MCF 10A (cell line): ENCODE measurements at places on chromosomes 5 and 9. TPM values are rescaled to one million over a fixed set of nuclear protein-coding genes. Genes with fewer than 3 reads are reported as not detected.

The GFI1B gene
- not detected in 2 replicates for total RNA-seq

DNA sequence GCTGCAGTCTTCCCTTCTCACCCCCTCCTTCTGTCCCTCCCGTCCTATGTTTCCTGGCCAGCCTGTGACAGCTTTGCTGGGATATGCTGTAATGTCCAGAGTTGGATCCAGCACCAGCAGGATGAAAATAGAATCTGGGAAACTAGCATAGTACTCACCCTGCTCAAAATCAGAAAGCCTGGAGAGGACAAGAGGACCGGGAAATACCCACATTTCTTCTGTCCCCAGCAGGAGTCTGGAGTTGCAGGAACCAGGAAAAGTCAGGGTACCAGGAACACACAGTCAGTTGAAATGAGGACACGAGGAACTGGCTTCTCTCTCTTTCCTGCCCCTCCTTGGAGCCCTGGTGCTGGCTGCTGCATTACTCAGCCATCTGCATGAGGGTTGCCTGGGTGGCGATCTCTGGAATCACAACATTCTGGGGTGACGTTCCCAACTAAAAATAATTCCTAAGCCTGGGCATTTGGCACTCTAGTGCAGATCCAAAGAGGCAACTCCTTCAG is 59.6 kb upstream of the NFIL3 start:
- H3K27ac ChIP-seq = no peak overlapping the region
- no peaks in the 10 kb centered on the region for H3K36me3 ChIP-seq
- no peaks in the 10 kb centered on the region for H3K4me1 ChIP-seq
- DNase-seq = no peak
- no peaks in the 10 kb centered on the region for H3K27me3 ChIP-seq
- H3K4me3 ChIP-seq = no peak overlapping the region

GRCh38 chr5:16791036-16791705 is 144.9 kb downstream of the MYO10 start:
- no peak overlapping the region for H3K4me3 ChIP-seq
- peak; percentile 63 for DNase-seq

DNA sequence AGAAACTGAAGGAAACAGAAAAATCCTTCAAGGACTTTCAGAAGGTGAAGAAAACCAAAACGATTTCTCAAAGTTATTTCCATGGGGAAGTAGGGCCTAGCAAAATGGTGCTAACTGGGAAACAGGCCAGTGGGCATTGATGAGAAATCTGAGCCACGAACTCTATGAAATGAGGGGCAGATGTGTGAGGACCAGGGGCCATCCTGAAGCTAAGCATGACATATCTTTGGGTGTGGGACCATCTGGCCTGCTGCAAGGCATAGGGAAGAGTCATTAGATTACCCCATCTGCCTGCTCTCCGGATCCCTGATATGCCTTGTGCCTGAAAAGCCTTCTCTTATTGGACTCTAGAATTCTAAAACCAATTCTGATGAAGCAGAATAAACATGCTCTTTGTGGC is 143.8 kb downstream of the PALM2AKAP2 start:
- H3K4me1 ChIP-seq = peaks cover 2% of the 10 kb centered on the region
- H3K4me3 ChIP-seq = no peak overlapping the region
- H3K27ac ChIP-seq = no peak overlapping the region
- H3K36me3 ChIP-seq = peaks cover 3% of the 10 kb centered on the region

The PSD2 gene
- total RNA-seq = not detected in 2 replicates

The TMEM203 gene
- 31.4 and 35.6 TPM in 2 replicates for total RNA-seq

DNA sequence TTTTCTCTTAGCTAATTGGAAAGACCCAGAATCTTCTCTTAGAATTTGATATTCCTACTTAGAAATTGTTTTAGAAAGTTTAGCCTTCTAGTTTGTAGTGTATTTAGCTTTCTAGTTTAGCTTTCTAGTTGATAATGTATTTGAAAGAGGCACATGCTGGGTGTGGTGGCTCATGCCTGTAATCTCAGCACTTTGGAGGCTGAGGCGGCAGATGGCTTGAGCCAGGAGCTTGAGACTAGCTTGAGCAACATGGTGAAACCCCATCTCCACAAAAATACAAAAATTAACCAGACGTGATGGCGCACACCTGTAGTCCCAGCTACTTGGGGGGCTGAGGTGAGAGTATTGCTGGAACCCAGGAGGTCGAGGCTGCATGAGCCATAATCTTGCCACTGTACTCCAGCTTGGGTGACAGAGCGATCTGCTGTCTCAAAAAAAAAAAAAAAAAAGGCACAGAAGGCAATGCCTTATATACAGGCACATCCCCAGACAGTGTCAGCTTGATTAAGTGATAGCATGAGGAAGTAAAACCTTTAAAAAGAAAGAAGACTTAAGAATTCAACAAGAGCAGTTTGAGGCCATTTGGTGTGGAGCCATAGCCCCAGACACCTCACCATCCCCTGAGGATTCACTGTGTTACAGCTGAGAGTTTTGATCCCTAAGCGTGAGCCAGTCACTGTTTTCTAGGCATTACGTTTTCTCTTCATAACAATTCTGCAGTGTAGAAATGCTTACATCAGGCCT is 34.6 kb downstream of the ZSWIM6 start:
- no peak overlapping the region for H3K4me3 ChIP-seq
- no peaks in the 10 kb centered on the region for H3K36me3 ChIP-seq
- peaks cover 6% of the 10 kb centered on the region for H3K4me1 ChIP-seq
- H3K27me3 ChIP-seq = no peaks in the 10 kb centered on the region
- no peak for DNase-seq
- H3K27ac ChIP-seq = no peak overlapping the region

GRCh38 chr5:159104051-159104651 is 4.4 kb upstream of the EBF1 start:
- no peak for DNase-seq
- H3K4me3 ChIP-seq = no peak overlapping the region
- H3K4me1 ChIP-seq = peaks cover 18% of the 10 kb centered on the region
- H3K36me3 ChIP-seq = no peaks in the 10 kb centered on the region
- peaks cover 38% of the 10 kb centered on the region for H3K27me3 ChIP-seq

GRCh38 chr9:36470643-36471290 is 70.7 kb upstream of the RNF38 start:
- H3K4me3 ChIP-seq = peak overlapping the region; percentile 68
- peak; percentile 62 for DNase-seq
- H3K4me1 ChIP-seq = peaks cover 20% of the 10 kb centered on the region
- H3K27ac ChIP-seq = peak overlapping the region; percentile 81

The NMUR2 gene
- not detected in 2 replicates for total RNA-seq

DNA sequence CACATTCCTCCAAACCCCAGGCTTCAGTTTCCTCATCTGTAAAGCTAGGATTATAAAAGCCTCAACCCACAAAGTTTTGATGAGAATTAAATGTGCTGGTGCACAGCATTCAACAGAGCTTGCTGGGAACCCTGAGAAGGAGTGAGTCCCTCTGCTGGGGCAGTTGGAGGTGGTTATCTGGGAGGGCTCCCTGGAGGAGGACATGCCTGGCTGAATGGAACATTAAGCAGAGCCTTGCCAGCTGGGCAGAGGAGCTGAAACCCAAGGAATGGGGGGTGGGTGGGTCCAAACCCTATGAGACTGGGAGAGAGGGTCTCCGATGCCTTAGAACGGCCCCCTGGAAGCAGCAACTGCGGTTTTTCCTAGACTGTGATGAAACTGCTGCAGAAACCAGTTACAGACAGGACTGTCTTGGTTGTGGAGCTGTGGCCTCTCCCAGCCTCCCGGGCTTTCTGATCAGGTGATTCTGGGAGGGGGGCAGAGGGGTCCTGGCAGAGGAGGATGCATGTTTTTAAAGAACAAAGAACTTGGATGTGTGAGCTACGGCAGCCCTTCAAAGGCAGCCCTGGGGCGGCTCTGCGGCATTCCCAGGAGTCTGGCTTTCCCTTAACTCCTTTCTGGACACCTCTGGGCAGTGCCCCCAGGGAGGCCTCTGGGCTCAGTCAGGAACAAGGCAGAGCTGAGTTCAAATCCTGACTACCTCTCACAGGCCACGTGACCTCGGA is 20.8 kb downstream of the FIBCD1 start:
- no peak overlapping the region for H3K27ac ChIP-seq
- no peak overlapping the region for H3K4me3 ChIP-seq
- peaks cover 30% of the 10 kb centered on the region for H3K27me3 ChIP-seq
- H3K4me1 ChIP-seq = no peaks in the 10 kb centered on the region
- H3K36me3 ChIP-seq = no peaks in the 10 kb centered on the region

- DNase-seq = peak; percentile 44
- H3K36me3 ChIP-seq = peaks cover 6% of the 10 kb centered on the region
- H3K4me1 ChIP-seq = no peaks in the 10 kb centered on the region
- no peak overlapping the region for H3K4me3 ChIP-seq
These were observed 12.6 kb downstream of the PLGRKT start for GRCh38 chr9:5425006-5425628.

The LRRC70 gene
- 0.54 and 0.61 TPM in 2 replicates for total RNA-seq

GRCh38 chr5:173065155-173065554 is 9.0 kb downstream of the CREBRF start:
- H3K4me3 ChIP-seq = no peak overlapping the region
- H3K27ac ChIP-seq = no peak overlapping the region
- no peak for DNase-seq
- H3K4me1 ChIP-seq = peaks cover 21% of the 10 kb centered on the region
- no peaks in the 10 kb centered on the region for H3K27me3 ChIP-seq
- H3K36me3 ChIP-seq = peaks cover 26% of the 10 kb centered on the region

GRCh38 chr5:128426090-128426534 is 111.9 kb downstream of the FBN2 start:
- H3K27ac ChIP-seq = no peak overlapping the region
- no peaks in the 10 kb centered on the region for H3K4me1 ChIP-seq
- no peaks in the 10 kb centered on the region for H3K27me3 ChIP-seq
- no peak for DNase-seq

GRCh38 chr5:146888351-146888978 is 9.9 kb upstream of the PPP2R2B start:
- H3K27me3 ChIP-seq = no peaks in the 10 kb centered on the region
- DNase-seq = no peak
- H3K36me3 ChIP-seq = no peaks in the 10 kb centered on the region
- H3K27ac ChIP-seq = no peak overlapping the region
- H3K4me1 ChIP-seq = peaks cover 3% of the 10 kb centered on the region

GRCh38 chr5:170542691-170543293 is 39.0 kb downstream of the KCNIP1 start:
- H3K4me1 ChIP-seq = no peaks in the 10 kb centered on the region
- no peak overlapping the region for H3K27ac ChIP-seq
- no peak overlapping the region for H3K4me3 ChIP-seq

DNA sequence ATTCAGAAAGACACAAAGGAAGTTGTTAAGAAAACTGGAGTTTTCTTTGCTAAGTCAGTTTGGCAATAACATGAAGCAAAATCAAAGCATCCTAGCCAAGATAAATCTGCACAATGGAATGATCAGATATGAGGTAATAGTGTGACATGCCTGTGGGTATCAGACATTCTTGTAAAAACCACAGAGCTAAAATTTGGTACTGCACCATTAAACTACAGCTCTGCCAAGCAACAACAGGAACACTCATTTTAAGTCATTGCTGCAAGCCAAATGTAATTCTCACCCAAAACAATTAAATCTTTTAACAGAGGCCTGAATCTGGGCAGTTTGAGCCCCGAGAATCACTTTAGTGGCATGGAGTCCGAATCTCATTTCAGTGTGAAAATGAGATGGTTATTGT is 96.6 kb downstream of the VCAN start:
- peaks cover 28% of the 10 kb centered on the region for H3K4me1 ChIP-seq
- peak; percentile 88 for DNase-seq
- no peaks in the 10 kb centered on the region for H3K36me3 ChIP-seq
- H3K27me3 ChIP-seq = no peaks in the 10 kb centered on the region
- peak overlapping the region; percentile 50 for H3K27ac ChIP-seq

GRCh38 chr9:116316246-116316645 is 162.7 kb downstream of the PAPPA start:
- H3K4me1 ChIP-seq = peaks cover 5% of the 10 kb centered on the region
- no peak overlapping the region for H3K4me3 ChIP-seq
- H3K27ac ChIP-seq = no peak overlapping the region
- no peak for DNase-seq

DNA sequence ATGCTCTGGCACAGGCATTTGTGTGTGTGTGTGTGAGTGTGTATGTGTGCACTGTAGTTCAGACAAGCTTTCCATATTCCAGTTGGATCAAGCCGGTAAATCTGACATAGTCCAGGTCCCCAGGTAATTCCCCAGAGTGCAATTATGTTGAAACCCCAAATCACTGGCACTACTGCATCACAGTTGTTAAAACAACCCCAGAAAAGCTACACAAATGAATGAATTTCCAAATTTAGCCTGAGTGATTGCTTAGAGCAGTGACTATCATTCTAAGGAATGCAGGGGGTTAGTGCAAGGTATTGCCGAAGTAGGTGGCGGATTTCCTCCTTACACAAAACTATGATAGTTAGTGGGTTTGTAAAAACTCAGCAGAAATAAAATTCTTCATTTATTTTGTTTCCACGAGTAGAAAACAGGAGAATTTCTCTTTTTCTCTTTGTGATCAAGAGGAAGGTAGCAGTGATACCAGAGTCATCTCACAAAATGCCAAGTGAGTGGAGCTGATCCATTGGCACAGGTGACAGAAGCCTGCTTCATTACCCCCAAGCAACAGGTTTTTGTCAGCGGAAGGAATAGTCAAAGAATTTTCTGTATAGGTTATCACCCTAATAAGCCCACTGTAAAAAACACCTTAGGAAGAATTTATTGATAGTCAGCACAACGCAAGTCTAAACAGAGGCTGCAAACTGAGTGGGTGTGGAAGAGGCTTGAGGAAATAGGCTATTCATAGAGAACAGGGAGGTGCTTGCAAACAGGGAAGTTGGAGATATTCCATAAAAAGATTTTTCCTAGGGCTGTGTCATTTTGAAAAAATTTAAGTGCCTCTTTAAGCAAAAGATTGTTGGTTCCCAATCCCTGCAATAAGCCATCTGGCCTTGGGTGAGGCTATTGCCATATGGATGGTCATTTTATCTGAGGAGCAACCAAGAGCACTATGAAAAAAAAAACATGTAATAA is 385.1 kb downstream of the CHSY3 start:
- peaks cover 22% of the 10 kb centered on the region for H3K4me1 ChIP-seq
- peak overlapping the region; percentile 66 for H3K4me3 ChIP-seq
- H3K27ac ChIP-seq = peak overlapping the region; percentile 73
- peak; percentile 88 for DNase-seq

The GCNT4 gene
- 1.4 and 1.8 TPM in 2 replicates for total RNA-seq

GRCh38 chr5:11525020-11525419 is 379.2 kb downstream of the CTNND2 start:
- DNase-seq = no peak
- peaks cover 23% of the 10 kb centered on the region for H3K27me3 ChIP-seq
- no peak overlapping the region for H3K27ac ChIP-seq
- H3K4me1 ChIP-seq = no peaks in the 10 kb centered on the region

- H3K4me3 ChIP-seq = no peak overlapping the region
- H3K4me1 ChIP-seq = peaks cover 12% of the 10 kb centered on the region
- H3K27me3 ChIP-seq = no peaks in the 10 kb centered on the region
- no peak for DNase-seq
- no peak overlapping the region for H3K27ac ChIP-seq
These were observed 3.5 kb downstream of the MRRF start for GRCh38 chr9:122268041-122268814.

- no peaks in the 10 kb centered on the region for H3K27me3 ChIP-seq
- H3K27ac ChIP-seq = no peak overlapping the region
- H3K36me3 ChIP-seq = peaks cover 6% of the 10 kb centered on the region
- H3K4me1 ChIP-seq = peaks cover 5% of the 10 kb centered on the region
- peak; percentile 94 for DNase-seq
- H3K4me3 ChIP-seq = no peak overlapping the region
These were observed 458.4 kb downstream of the KDM4C start for GRCh38 chr9:7216004-7216841.
